CD4-positive, alpha-beta T cell (primary cell): ENCODE measurements at places on chromosomes 12 and 14. TPM values are rescaled to one million over a fixed set of nuclear protein-coding genes. Genes with fewer than 3 reads are reported as not detected.

Gene RNASE7
- not detected for total RNA-seq

Gene CLEC4D
- total RNA-seq, result not detected

Gene SDR9C7
- total RNA-seq, result not detected

Gene PPFIA2
- not detected for total RNA-seq

Gene CTSG
- total RNA-seq, result not detected

DNA sequence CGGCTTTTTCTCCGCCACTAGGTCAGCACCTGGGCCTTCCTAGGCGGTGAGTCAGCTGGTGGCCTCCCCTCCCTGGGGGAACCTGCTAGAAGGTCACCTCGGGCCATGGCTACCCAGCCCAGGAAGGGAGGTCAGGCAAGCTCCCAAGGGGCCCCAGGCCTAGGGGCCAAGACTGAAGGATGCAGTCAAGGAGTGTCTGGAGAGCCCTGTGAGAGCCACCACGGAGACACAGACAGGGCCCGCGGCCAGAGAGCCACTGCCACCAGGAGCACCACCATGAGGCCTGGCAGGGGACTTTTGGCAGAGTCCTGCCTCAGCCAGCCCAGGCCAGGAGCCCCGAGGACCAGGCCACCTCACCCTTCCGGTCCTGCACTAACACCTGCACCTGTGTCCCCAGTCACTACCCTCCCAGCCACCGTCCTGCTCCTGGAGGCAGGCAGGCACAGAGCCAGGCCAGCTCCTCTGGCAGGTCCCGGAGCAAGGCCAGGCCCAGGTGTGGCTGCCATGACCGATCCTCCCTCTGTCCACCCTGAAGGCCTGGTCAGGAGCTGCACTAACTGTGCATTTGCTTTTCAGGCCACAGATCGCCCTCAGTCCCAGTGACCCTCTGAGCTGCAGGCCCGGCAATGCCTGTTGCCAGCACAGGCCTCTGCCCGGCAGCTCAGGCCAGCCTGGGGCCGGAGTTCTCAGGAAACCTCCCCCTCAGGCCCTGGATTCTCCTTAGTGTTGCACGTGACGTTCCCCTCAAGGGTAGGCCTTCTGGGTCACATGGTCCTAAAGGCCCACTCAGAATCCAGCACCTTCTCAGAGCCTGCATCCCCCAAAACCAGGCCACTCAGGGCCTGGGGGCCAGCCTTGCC, 6.9 kb downstream of the PHETA1 start:
- H3K27ac ChIP-seq, result no peak overlapping the region
- no peak overlapping the region for H3K4me3 ChIP-seq
- no peaks in the 10 kb centered on the region for H3K36me3 ChIP-seq
- no peaks in the 10 kb centered on the region for H3K27me3 ChIP-seq
- DNase-seq, result no peak

DNA sequence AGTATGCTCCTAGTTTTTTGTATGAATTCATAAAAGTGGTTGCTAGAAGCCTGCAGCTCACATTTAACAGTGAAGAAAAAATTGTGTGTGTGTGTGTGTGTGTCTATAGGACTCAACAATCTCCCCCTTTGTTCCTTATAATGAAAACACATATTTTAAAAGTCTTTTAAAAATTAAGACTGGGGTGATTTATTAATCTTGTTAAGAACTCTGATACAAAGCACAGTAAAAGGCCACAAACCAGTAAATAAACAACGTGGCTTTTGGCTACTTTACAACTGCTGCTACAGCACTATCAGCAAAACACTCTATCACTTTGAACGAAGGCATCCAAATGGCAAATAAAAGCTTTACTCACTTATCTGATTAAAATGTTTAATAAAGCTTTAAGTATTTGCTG, 594 bp upstream of the VCPKMT start:
- no peaks in the 10 kb centered on the region for H3K27me3 ChIP-seq
- H3K4me3 ChIP-seq, result peak overlapping the region; percentile 75
- peaks cover 34% of the 10 kb centered on the region for H3K36me3 ChIP-seq
- H3K27ac ChIP-seq, result peak overlapping the region; percentile 95

DNA sequence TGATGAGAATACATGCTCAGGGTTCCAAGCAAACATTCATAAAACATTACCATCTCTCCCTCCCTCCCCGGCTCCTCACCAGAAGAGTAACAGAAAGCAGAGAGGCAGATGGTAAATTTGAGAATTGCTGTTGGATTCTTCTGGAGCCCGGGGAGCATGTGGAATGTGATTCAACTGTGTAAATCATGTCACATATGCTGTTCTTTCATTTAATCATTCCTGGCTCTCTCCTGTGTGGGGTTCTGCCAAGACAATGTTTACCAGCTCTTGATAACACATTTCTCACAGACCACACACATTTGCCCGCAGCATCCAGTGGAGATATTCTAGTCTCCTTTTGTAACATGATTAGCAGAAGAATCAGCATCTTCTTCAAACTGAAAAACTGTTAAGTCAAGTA, 23.4 kb upstream of the NR2C1 start:
- H3K27ac ChIP-seq, result no peak overlapping the region
- no peak overlapping the region for H3K4me3 ChIP-seq
- H3K4me1 ChIP-seq, result no peaks in the 10 kb centered on the region
- no peaks in the 10 kb centered on the region for H3K27me3 ChIP-seq
- no peak for DNase-seq

DNA sequence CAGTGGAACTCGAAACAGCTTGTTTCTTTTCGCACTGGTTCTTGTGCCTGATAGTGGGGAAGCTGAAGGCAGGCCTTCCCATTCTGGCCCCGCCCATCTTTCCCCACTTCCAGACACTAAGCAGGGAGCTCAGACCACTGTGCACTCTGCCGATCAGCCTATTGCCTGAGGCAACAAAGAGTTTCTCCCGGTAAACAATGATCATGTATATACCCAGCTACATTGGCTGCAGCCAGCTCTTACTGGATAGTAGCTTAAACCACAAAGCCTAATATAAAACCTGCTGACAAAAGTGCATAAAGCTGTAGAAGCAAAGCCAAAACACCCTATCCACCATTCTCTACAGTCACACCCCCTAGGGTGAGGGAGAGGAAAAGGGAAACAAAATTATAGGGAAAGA, 24.7 kb upstream of the GLIPR1 start:
- no peak for DNase-seq
- H3K27me3 ChIP-seq, result no peaks in the 10 kb centered on the region
- no peaks in the 10 kb centered on the region for H3K36me3 ChIP-seq
- H3K27ac ChIP-seq, result no peak overlapping the region
- H3K4me1 ChIP-seq, result peaks cover 19% of the 10 kb centered on the region

- no peak overlapping the region for H3K4me3 ChIP-seq
- H3K27ac ChIP-seq, result no peak overlapping the region
- no peaks in the 10 kb centered on the region for H3K27me3 ChIP-seq
- no peaks in the 10 kb centered on the region for H3K4me1 ChIP-seq
- no peaks in the 10 kb centered on the region for H3K36me3 ChIP-seq
Observed at GRCh38 chr12:110156766-110157165, 32.6 kb downstream of the IFT81 start.

DNA sequence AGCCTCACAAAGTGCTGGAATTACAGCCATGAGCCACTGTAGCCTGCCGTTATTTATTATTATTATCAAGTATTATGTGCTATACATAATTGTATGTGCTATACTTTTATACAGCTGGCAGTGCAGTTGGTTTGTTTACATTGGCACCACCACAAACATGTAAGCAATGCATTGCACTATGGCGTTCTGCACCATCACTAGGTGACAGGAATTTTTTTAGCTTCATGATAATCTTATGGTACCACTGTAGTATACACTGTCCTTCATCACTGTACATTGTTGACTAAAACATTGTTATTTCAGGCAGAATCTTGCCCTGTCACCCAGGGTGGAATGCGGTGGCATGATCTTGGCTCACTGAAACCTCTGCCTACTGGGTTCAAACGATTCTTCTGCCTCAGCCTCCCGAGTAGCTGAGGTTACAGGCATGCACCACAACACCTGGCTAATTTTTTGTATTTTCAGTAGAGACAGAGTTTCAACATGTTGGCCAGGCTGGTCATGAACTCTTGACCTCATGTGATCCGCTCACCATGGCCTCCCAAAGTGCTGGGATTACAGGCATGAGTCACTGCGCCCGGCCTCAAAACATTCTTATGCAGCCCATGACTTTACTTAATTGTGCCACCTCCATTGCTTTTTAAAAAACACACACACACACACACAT, 17.1 kb downstream of the MRPL42 start:
- no peaks in the 10 kb centered on the region for H3K27me3 ChIP-seq
- H3K36me3 ChIP-seq, result peaks cover 84% of the 10 kb centered on the region
- DNase-seq, result no peak
- no peak overlapping the region for H3K4me3 ChIP-seq
- no peaks in the 10 kb centered on the region for H3K4me1 ChIP-seq

- no peaks in the 10 kb centered on the region for H3K27me3 ChIP-seq
- no peaks in the 10 kb centered on the region for H3K4me1 ChIP-seq
- no peak for DNase-seq
- H3K36me3 ChIP-seq, result no peaks in the 10 kb centered on the region
- no peak overlapping the region for H3K27ac ChIP-seq
- no peak overlapping the region for H3K4me3 ChIP-seq
Observed at GRCh38 chr12:32836710-32837109, 59.9 kb downstream of the PKP2 start.

DNA sequence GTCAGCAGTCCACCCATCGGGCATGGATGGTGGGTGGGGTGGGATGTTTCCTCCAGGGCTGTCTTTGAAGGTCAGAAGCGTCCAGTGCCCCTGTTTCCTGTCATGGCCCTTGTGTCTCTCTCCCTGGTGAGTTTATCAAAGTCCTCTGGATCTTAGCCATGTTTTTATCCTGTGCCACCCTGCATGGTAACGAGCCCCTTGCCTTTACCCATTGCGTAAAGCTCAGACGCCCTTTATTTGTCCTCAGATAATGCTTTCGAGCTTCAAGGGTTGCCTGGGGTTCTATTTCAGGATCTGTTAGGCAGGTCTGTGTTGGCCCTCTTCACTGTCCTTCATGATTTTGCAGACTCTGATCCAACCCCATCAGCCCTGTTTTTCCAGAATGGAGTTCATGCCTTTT, 172.9 kb downstream of the TSPAN9 start:
- no peak overlapping the region for H3K27ac ChIP-seq
- no peaks in the 10 kb centered on the region for H3K27me3 ChIP-seq
- peaks cover 8% of the 10 kb centered on the region for H3K4me1 ChIP-seq
- DNase-seq, result no peak
